ENCODE measurements at places on chromosomes 4 and X.

- no peak for DNase-seq
These were observed 54.6 kb downstream of the GAB1 start for GRCh38 chr4:143391261-143391660.

- DNase-seq = no peak
These were observed 80.4 kb downstream of the EGF start for GRCh38 chr4:109993116-109993515.

DNA sequence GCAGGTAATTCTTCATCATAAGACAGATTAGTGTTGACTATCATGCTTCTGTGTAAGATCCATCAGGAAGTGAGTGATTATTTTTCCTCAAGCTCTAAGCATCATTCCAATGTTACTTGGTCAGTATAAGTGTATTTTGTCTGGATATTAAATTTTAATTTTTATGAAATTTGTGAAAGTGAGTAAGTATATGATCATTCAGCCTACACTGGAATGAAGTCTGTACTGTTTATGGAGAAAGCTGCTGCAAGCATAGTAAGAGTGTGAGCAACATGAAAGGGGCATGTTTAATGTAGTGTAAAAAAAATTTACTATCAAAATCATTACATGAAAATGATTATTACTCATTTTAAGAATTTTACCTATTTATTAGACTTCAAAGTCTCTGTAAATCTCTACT is 84.8 kb downstream of the IL15 start:
- DNase-seq = no peak

DNA sequence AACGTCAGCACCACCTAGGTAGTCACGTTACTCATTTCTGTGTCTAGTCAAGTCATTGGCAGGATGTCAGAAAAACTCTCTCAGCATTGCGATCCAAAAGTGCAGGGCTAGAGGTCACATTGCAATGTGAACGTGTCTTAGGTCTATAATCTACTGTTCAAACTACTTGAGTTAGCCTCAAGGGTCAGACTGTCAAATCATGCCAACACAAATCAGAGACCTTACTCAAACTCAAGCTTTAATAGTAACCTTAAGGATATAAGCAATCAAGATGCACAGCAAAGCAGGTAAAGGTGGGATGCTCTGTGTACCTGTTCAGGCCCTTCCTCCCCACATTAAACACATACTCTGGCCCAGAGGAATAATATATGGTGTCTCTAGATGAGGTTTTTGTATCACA is 114.4 kb upstream of the NOCT start:
- DNase-seq = no peak

GRCh38 chrX:39984191-39984956 is 113.4 kb downstream of the BCOR start:
- no peak for DNase-seq

- DNase-seq = no peak
These were observed 1844.6 kb upstream of the TENM3 start for GRCh38 chr4:180398564-180398963.

- no peak for DNase-seq
These were observed 53.0 kb downstream of the ZNF827 start for GRCh38 chr4:145885666-145886065.

GRCh38 chr4:38665551-38666411 is 1.8 kb downstream of the KLF3 start:
- no peak for DNase-seq

DNA sequence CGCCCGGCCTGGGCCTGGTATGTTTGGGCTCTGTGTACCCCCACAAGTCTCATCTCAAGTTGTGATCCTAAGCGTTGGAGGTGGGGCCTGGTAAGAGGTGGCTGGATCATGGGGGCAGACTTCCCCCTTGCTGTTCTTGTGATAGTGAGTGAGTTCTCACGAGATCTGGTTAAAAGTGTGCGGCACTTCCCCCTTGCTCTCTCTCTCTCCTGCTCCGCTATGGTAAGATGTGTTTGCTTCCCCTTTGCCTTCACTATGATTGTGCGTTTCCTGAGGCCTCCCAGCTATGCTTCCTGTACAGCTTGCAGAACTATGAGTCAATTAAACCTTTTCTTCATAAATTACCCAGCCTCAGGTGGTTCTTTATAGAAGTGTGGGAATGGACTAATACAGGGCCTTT is 53.0 kb downstream of the CHST7 start:
- no peak for DNase-seq

- DNase-seq = no peak
These were observed 351.9 kb upstream of the FTHL17 start for GRCh38 chrX:31423609-31424189.

GRCh38 chr4:126916049-126916625 is 716.6 kb upstream of the INTU start:
- DNase-seq = no peak

DNA sequence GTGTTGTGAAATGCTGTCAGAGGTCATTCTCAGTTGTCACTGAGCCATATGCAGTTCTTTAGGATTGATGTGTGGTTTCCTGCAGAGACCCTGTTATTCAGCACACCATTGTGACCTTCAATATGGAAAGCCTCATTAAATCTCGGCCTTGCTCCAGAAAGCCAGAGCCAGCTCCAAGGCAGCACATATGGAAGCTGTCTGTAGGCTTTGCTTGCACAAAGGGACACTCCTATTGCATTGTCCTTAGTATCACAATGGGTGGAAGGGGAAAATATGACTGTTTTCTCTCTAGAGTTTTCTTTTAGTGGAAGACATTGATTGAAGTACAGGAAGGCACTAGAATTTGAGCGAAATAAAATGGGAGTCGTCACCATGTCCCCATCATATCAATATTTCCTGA is 179.0 kb downstream of the CEP135 start:
- DNase-seq = no peak

GRCh38 chr4:177441061-177441802 is 1.0 kb downstream of the AGA start:
- no peak for DNase-seq

DNA sequence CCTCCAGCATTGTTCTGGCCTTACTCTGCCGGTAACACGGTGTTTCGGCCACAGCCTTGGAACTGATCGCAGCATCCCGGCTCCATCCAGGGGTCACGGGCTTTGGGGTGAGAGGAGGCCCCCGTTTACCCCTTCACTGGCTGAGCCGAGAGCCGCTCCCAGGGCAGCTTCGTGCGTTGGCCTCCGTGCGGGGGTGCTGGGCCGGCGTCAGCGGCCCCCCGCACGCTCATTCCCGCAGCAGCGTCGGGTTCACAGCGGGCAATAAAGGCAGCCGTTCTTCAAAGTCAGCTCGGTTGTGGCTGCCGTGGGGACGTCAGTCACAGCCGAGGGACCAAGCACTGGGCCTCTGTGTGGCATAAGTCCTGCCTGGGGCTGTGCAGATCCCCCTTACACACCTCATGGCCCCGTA is 25.3 kb upstream of the PLCXD1 start:
- no peak for DNase-seq

DNA sequence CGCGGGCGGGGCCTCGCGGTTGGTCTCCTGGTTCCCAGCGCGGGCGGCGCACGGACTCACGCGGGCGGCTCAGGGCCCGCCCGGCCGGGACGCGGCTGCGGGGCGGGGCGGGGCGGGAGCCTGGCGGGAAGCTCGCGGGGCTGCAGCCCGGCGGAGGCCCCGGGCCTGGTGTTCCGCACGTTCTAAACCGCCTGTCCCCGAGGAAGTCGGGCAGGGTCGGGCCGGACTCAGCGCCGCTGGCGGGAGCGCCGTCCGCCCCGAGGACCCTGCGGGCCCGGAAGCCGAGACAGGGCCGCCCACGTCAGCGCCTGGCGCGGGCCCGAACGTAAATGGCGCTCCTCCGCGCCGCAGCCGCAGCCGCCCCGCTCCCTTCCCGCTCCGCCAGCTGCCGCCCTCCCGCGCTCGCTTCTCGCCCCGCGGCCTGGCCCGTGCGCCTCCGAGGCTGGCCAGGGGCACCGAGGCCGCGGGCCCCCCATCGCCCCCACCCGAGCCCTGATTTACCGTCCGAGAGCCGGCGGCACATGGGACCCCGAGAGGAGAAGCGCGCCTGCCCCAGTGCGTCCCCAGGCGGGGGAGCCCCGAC is 309 bp upstream of the CTBP1 start:
- peak; percentile 77 for DNase-seq
